Stimulated activated CD8-positive, alpha-beta memory T cell treated with anti-CD3 and anti-CD28 coated beads, Interleukin-7, amount 100 ng/mL, for 24 hours (primary cell): ENCODE measurements at places on chromosomes 4 and X.

DNA sequence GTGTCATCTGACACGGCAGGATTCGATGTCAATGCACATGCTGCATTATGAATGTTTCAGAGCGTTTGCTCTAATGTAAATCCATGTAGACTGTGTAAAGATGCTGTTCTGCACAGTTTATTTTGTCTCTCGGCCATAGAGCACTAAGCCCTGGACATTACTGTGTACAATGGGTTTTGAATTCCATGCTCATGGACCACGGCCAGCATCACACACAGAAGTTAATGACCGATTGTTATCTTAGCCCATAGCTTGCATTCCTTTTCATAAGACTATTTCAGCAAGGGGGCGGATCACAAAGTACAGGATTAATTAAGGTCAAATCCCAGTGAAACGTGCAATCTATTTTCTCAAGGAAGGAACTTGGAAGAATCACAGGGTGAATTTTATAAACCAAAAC, 286.1 kb upstream of the TENM3 start:
- DNase-seq, result no peak

- DNase-seq, result no peak
These were observed at the start of gene IQSEC2 for GRCh38 chrX:53281321-53281822. TSS of gene IQSEC2 (minus strand) at chrX:53281584.

DNA sequence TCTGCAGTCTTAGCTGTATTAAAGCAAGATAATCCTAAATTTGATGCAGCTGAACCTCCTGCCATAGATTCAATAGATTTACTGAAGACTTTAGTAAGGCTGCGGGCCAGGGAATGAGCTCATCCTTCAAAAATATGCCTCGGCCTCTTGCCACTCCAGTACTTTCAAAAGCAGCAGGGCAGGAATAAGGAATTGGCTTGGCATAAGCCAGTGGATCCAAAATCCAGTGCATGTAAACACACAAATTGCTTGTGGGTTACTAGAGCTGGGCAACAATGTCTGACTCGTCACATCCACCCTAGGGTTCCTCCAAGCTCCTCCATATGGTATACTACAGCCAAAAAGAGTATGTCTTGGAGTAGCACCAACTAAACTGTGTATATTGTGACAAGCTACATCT, 165.0 kb downstream of the AMELX start:
- no peak for DNase-seq

DNA sequence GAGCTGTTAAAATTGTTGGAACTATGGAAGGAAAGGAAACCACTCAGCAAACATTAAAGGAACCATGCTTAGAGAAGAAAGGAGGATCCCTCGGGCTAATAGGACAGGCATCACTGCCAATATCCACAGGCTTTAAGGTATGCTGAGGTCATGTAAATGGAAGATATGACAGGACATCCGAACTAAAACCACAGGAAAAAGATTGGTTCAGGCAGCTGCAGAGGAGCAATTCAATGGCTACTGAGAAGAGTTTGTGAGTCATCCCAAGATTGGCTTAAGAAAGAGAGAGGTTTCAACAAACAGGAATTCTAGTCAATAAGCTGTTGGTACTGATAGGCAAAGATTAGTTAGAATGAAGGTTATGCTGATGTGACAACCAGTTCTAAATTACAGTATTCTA, 106.4 kb upstream of the FAM241A start:
- no peak for DNase-seq

DNA sequence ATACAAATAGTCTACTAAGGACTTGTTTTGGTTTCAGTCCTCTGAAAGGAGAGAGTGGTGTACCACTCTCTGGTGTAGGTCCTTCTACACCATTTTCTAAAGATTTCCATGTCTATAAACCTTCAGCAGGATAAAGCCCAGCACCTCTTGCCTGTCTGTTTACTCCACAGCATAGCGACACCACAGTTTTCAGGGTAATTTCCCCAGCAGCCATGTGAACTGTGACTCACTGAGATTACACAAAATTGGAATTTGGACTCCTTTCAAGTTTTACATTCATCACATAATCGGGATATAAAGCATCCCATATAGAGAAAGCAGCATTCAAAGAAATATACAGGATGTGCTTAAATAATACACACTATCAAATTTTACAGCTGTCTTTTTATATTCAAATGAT, 229.6 kb downstream of the PRDM5 start:
- DNase-seq, result no peak

- DNase-seq, result no peak
These were observed 12.1 kb upstream of the PRKG2 start for GRCh38 chr4:81227138-81227537.

DNA sequence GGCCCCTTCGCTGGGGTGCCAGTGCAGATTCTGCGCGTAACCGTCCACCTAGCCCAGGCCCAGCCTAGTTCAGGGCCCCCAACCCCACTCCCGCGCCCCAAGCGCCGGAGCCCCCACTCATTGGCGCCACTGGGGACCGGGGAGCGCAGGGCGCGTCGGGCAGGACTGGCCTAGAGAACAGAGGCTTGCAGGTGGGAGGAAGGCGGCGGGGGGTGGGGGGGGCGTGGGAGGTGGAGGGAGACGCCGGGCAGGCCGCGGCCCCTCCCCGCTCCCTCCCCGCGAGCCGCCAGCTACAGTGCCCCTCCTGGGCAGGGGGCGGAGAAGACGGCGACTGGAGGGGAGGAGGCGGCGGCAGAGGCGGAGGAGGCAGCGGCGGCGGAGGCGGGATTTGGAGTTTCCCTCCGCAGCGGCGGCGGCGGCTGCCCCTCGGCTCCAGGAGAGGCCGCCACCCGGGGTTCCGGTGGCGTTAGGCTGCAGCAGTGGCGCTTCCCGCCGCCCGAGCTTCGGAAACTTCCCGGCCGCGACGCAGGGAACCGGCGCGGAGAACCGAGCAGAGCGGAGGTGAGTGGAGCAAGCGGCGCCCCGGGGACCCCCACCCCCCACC, 4.8 kb upstream of the DUSP9 start:
- DNase-seq, result no peak

DNA sequence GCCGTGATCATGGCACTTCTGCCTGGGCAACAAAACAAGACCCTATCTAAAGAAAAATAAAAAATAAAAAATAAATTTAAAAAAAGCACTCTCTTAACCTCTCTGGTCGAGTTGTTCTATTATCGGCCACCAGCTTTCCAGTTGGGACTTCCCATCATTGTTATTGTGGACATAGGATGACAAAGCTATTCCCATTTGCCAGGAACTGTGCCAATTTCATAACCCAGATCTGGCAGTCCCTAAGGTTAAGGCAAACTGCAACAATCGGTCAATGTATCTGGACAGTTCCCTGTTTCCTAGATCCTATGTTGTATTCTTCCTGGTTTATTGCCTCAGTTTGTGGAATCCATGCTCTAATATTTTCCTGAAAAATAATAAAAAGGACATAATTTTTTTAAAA, 17.8 kb upstream of the ANXA5 start:
- DNase-seq, result no peak
